Cerebellum (tissue), 4 donors: ENCODE measurements at places on chromosomes 6 and 20.

DNA sequence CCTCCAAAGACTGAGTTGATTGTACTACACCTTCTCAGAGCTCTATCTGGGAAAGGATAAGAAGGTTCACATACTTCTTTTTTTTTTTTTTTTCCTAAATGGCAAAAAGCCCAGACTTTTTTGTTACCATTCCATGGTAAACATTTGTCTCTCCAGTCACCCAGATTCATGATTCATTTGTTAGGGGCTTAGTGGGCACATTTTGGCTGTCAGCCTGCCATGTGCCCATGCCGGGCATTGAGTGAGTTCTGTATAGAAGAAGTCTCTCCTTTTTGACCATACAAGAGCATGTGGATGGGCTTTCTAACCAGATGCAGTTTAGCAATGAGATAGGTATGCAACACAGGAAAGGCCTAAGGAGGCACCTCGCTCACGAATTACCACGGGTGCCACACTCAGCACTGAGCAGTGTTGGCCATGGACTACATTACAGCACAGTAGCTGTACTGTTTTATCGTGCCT lies 447.5 kb upstream of the HSF2 start:
- no peak for DNase-seq

DNA sequence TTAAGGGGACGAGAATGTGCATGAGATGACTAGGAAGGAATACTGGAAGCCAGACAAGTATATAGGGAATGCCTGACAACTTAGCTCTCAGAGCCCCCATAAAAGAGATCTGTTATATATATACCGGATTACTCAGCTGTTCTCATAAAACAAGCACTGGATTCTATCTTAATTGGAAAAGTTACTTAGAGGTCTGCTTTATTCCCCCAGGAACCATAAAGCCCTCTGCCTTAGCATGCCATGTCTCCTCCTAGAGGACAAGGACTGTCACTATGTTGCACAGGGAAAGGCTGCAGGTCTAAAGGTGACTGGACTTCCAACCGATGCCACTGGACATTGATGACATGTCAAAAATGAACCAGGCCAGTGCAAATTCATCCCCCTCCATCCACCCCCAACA lies 6.4 kb downstream of the EXOC2 start:
- DNase-seq: no peak

GRCh38 chr6:2831392-2831791 lies 10.3 kb downstream of the SERPINB1 start:
- DNase-seq: no peak

DNA sequence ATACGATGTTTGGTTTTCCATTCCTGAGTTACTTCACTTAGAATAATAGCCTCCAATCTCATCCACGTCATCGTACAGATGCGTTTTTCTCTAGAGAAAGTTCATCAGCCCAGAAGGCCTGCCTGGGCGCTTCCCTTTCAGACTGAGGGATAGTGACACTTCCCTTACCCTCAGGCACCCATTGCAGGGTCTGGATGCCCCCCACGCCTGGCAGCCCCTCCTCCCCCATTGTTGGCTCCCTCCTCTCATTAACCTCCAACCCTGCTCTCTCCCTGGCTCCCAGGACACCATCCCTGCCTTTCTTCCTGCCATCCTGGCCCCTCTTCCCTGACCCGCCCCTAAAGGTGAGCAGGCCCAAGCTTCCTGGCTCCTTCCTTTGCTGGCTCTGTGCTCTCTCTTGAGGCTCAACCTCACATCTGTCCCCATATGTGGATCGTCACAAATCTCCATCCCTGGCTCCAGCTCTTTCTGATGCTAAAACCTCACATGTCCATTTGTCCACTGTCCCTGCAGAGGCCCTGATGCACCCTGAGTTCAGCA lies 145.2 kb downstream of the SYCP2 start:
- DNase-seq: no peak

DNA sequence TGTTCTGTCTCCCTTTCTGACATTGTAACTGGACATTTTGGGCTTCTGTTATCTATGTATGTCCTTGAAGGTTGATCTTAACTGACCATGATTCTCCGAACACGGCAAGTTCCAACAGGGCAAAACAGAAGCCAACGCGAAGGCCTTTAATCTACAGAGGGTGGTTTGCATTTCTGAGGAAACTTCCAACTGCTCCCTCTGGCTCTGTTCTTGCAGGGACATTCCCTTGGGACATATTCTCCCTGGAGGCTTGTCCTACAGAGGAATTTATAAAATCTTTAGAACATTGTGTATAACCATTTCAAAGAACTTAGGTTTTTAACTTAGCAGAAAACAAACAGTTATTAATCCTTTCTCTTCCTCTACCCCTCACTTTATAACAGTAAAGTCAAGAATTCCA lies 189.0 kb upstream of the CDYL start:
- DNase-seq: no peak

DNA sequence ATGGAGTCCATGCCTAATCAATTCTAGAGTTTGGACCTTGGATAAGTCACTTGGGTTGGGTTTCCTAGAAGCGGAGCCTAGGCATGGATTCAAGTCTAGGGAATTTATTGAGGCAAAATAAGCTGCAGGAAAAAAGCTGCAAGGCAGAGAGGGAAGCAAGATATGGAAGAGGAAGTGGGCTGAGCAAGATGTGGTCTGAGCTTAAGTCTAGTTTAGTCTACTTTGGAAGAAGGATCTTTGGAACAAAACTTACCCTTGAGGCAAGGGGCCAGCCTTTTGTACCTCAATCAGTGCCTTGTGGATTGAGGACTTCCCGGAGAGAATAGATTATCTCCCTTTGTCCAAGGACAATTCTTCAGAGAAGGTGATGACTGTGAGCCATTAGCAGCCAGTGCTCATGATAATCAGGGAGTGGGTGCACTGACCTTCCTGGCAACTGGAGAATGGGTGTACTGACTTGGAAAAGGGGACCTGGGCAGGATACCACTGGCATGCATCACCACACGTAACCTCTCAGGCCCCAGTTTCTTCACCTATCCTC lies 10.9 kb downstream of the ZSCAN9 start:
- DNase-seq: no peak

DNA sequence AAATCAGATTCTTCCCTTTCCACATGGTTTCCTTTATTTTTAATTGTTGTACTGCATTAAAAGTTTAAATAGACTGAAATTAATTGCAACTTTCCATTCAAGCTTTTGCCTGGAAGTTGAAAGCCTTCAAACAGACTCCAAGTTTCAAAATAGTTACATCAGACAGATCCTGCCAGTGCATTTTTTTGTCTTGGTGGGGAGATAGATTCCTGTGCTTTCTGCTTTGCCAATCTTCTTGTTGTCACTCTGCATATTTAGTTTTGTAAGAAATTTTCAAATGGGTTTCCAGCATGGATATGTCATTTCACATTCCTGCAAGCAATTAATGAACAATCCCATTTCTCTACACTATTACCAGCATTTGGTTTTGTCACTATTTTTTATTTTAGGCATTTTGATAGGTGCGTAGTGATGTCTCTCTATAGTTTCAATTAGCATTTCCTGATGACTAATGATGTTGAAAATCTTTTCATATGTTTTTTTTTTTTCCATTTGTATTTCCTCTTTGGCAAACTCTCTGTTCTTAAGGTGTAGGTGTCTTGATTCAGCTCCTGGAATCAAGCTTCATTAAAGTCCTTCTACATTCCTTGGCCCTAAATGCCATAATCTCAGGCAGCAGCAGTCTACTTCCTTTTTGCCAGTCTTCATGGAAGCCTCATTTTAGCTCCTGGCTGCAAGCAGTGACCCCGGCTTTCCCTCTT lies 40.5 kb downstream of the SCP2D1 start:
- no peak for DNase-seq

DNA sequence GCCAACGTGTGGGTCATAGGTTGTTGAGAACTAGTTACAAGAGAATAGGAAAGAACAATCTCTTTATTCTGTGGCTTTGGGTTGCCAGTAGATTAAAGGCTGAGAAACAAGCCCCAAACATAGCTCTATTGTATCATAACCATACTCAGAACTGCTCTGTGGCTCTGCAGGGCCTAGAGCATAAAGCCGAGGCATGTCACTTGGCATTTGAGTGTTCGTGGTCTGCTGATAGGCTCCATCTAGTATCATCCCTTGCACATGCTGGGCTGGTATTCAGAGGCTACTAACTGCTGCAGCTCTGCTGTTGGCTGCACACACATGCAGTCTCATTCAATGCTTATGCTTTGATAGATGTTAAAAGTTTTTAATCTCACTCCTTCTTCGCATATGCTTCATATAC lies 157.9 kb downstream of the OGFRL1 start:
- DNase-seq: no peak

DNA sequence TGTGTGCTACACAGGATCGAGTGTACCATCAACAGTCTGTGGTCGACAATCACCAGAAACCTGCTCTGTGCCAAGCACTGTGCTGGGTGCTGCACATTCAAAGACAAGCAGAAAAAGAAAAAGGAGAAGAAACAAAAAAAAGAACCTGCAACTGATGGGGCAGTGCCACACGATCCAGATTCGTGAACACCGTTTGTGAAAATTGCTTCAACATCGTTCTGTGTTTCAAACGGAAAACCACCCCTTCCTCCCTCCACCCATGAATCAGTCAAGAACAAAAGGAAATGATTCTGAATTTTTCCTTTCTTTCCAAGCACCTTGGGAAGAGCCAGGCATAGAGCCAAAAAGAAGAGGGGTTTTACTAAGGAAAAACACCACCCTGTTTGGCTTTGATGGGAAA lies 129.2 kb upstream of the ARID1B start:
- DNase-seq: no peak

DNA sequence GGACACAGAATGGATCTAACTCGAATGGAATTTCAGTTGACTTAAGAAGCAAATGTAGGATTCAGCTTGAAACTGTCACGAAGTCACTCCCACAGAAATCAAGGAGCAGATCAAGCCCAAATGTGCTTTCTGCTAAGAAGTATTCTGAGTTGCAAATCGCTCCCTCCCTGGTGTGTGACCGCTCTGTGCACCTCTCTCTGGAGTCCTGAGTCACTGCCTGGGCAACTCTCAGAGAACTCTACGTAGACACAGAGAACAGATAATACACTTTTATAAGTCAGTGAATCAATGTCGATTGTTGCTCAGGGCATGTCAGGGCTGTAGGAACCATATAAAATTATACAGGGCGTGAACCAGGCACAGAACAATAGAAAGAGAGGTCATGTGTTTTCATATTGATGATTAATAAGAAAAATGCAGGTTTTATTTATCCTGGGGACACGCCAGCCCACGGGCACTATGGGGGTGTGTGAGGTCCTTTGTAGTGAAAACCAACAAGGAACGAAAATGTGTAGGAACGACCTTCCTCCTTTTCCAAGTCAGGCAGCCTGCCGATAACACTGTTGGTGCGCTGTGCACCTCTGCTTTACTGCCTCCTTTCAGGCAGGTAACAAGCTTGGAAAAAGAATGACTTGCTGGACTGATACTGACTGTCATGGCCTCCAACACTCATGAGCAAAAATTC lies 248.1 kb upstream of the FOXQ1 start:
- no peak for DNase-seq

- DNase-seq: no peak
Measured at GRCh38 chr6:26412228-26412627, 10.2 kb downstream of the BTN3A1 start.

DNA sequence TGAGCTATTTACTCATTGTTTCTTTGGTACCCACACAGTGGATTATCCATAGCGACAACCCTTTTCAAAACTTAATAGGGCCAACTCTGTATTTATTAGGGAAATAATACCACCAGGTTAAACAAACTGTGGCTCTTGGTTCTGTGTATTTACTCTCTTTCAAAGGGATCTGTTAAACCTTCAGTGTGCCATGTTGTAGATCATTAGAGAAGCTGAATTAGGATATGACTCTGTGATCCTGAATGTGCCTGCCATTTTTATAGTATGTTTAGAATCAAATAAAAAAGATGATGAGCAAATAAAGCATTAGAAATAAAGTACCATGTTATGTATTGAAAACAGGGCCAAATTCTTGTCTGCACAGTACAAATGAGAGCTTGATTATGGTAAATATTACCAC lies 25.0 kb upstream of the SLC35D3 start:
- no peak for DNase-seq

DNA sequence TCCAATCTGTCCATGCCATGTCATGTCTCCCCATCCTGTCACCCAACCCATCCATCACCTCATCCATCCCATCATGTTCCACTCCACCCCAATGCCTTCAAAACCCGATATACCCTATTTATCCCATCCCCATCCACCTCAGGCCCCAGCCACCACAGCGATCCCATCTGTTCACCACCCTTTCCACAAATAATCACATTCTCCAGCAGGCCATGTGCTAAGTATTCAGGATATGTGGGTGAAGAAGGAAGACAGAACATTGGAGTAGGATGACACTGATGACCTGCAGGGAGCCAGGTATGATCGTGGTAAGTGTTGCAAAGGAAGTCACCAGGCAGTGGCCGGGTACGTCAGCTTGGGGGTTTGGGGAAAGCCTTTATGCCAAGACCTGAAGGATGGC lies 48.8 kb downstream of the NPEPL1 start:
- DNase-seq: no peak

- DNase-seq: no peak
Measured at GRCh38 chr6:156060013-156060412, 604.4 kb upstream of the NOX3 start.

DNA sequence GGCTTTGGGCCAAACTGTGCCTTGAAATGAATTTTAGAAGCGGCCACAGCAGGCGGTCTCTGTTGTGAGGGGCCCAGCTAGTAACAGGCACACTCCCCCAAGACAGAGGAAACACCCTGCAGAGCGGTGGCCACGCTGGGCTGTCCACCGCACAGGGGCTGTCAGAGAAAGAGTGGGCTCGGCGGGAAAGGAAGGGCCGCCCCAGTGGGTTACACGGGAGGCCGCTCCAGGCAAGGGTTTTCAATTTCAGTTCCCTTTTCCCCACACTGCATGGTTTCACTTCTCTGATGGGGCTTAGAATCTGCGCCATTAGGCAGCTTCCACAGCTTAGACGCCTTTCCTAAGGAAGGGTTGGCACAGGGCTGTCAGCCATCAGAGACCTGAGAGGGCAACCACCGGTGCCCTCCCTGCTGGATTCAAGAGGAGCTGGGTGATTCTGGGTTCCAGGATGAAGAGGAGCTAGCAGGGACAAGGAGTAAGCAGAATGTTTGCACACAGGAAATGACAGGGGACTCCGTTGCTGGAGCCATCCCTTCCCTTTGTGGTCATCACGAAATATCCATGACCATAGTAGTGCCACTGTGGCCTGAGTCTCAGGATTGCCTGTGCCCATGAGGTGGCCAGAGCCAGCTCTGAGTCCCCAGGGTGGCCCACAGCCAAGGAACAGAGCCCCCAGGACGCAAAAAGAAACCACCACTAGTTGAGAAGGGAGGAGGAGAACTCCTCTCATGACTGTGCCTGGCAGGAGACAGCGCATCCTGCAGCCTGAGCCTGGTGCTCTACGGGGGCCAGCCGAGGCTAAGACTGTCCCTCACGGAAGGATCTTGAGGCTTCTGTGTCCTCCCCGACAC lies 282.7 kb downstream of the NRN1 start:
- no peak for DNase-seq

- no peak for DNase-seq
Measured at GRCh38 chr20:63330084-63330760, 30.9 kb downstream of the CHRNA4 start.

GRCh38 chr6:56101141-56101553 lies 146.2 kb downstream of the COL21A1 start:
- no peak for DNase-seq
